ENCODE measurements at places on chromosomes 5 and 9.

- DNase-seq: peak; percentile 85
These were observed 55.9 kb downstream of the TMC1 start for GRCh38 chr9:72577212-72577753.

- no peak for DNase-seq
These were observed 27.7 kb downstream of the PCSK5 start for GRCh38 chr9:75918154-75918553.

DNA sequence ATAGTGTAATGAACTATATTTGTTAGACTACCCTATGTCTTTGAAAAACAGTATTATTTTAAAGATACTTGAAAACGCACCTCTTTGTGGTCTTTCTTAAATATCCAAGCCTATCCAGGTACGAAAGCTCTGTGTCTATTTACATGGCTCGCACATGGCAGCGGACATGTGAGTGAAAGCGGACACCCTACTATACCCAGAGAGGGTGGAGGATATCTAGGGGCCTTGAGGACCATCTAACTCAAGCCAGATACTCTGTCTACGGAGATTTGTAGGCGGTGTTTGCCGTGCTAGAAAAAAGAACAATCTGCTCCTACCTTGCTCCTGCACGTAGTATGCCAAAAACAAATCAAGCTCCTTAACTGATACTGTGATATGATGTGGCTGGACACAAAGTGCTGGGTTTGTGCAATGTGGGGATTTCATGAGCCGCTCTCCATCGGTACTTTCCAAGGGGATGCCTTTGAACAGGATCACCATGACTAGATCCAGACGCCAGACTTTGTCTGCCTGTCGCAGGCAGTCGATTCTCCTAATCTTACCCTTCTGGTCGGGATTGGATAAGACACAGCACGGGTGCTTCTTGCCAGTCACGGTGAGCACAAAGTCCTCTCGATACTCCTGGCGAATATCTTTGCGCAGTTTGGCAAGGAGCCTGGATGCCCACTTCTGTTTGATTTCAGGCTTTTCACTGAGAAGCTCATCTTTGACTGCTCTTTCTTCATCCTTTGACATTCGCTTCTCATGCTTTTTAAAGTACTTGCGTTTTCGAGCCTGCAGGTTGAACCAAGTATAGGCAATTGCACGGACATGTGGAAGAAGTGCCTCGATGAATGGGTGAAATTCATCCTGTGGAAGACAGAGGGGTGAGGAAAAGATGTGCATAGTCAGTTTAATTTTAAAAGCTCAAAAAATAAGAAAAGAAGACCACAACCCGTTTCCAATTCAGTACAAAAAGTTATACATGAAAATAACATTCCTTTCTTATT lies 7.0 kb downstream of the NFIB start:
- DNase-seq: no peak

- DNase-seq: peak; percentile 48
These were observed 644 bp downstream of the NIM1K start for GRCh38 chr5:43192558-43193180.

GRCh38 chr5:93579692-93580062 lies 1.3 kb downstream of the NR2F1-AS1 start:
- no peak for DNase-seq

GRCh38 chr5:41410737-41411136 lies 99.7 kb downstream of the PLCXD3 start:
- DNase-seq: no peak

DNA sequence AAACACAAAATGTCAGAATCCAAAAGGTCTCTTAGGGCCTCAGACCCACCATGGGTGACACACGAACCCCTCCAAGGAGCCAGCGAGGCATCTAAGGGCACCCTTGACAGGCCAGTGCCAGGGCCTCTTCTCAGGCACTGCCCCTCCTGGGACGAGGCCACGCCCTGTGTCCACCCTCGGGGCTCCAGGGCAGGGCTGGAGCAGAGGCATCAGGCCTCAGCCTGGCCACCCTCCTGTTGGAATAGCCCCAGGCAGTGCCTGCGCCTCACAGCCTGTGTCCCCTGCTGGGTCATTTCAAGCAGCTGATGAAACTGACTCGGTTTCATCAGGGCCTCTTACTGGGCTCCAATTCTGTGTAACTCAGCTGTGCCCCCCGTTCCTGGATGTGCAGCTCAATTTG lies 32.8 kb upstream of the SUSD3 start:
- DNase-seq: no peak

DNA sequence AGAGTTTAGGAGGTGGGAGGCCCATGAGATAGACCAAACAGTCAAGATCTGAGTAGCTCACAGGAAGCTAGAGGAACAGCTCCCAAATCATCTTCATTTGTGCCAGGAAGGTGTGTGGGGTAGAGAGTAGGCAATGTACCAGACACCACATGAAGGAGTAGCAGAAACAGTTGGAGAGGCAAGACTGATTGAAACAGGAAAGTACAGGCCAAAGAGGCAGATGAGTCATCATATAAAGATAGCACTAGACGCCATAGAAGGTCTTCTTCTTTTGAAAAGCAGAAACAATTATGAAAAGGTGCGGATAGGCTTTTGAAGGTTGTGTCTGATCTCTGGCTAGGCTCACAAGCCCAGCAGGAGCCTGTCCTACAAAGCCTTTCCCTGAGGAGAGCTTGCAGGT lies 62.7 kb upstream of the PALM2AKAP2 start:
- DNase-seq: no peak

- no peak for DNase-seq
These were observed 274.3 kb upstream of the ANKRD55 start for GRCh38 chr5:56507351-56507930.

GRCh38 chr5:116135344-116135743 lies 50.5 kb downstream of the COMMD10 start:
- no peak for DNase-seq

DNA sequence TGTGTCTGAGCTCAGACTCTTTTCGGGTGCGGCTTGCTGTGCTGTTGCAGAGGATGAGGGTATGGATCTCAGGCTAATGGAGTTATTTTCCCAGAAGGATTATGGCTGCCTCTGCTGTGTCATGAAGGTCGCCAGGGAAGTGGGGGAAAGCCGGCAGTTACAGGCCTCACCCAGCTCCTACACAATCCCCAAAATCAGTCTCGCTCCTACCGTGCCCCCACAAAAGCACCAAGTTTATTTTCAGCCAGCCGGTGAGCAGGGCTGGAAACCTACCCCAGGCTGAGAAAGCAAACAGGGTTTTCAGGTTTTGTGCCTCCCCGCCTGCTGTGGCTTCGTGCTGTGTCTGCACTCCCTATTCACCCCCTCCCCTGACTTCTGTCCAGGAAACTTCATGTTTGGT lies 113.3 kb downstream of the SLC24A2 start:
- no peak for DNase-seq

DNA sequence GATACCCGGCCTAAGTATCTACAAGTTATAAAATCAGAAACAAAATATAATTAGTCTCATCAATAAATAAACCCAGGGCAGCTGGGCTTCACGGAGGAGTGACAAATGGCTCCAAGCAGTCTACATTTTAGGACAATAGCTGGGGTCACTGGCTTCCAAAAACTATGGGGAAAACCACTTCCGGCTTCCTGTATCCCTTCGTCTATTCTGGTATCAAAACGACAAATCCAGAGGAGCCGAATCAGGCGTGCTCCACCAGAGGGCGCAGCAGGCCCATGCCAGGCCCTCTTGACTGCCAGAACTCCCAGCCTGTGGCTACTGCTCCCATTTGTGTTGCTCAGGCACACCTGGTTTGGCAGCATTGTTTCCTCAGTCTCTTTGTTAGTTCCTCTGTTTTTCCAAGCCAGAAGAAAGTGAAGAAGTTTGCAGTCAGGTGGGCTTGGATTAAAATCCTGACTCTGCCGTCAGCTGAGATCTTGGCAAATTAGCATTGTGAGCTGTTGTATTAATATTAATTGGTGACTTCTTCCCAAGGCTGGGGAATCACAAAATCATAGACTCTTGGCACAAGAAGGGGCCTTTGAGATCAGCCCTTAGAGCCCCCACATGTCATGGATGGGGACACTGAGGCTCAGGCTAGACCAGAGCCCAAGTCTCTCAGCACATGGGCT lies 11.6 kb upstream of the RAB14 start:
- peak; percentile 90 for DNase-seq
